ENCODE measurements at places on chromosomes 3 and 15.

DNA sequence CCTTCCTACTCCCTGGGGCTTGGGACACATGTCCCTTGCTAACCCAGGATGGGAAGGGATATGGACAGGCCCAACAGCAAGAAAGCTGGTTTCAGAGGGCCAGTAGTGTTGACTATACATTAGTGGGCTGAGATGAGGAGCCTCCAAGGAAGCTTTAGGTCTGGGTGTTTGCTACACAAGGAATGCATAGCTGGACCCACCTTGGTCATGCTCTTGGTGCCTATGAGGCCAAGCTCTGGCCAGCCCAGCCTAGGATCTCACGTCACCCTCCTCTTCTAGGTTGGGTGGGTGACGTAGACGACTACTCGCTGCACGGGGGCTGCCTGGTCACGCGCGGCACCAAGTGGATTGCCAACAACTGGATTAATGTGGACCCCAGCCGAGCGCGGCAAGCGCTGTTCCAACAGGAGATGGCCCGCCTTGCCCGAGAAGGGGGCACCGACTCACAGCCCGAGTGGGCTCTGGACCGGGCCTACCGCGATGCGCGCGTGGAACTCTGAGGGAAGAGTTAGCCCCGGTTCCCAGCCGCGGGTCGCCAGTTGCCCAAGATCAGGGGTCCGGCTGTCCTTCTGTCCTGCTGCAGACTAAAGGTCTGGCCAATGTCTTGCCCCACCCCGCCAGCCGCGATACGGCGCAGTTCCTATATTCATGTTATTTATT is 653 bp upstream of the WDR6 start:
- DNase-seq = no peak

DNA sequence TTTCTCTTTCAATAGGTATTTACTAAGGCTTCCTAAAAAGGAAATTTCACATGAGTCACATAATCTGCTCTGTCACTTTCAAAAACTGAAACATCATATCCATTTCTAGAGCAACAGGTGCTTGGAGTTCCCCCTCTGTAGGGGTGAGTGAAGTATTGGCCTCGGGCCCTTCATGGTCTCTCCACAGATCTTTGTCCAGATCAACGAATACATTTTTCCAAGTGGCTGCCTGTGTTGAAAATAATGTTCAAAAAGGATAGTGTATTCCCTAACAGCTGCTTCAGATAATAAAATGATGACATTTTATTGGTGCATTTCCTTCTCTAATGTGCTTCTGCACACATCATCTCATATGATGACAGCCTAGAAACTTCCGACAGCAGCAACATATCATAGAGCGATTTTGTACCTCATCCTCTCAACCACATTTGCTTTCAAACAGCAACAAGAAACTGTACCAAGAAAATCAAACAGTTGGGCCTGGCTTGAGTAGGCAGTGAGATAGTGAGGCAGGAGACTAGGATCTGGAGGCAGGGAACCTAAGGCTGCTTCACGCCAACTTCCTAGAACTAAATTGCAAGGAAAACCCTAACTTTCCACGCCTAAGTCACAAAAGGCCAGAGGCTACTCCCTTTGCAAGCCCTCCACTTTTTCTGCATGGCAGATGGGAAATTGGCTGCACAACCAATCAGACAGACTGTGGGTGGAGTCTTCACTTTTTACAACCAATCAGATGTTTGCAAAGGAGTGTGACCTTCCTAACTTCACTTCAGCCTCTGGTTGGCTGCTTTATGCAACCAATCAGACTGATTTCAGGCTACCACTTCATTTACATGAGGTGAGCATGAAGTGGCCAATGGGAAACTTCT is 340.2 kb downstream of the LRRC3B start:
- no peak for DNase-seq

DNA sequence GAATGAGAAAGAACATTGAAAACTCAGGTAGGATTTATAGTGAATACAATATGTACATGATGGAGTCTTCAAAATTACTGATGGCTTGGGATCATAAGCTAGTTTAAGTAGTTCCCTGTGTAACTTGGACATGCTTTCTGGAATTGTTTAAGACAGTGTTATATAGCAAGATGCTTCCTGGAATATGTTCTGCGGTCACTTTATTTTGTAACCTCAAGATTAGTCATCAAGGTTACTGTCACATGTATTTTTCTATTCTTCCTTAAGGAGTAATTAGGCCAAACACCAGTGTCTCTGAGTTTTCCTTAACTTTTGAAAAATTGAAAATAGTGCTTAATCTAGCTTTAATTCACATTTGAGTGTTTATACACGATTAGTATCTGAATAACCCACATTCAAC is 760.3 kb upstream of the ARRDC4 start:
- no peak for DNase-seq

DNA sequence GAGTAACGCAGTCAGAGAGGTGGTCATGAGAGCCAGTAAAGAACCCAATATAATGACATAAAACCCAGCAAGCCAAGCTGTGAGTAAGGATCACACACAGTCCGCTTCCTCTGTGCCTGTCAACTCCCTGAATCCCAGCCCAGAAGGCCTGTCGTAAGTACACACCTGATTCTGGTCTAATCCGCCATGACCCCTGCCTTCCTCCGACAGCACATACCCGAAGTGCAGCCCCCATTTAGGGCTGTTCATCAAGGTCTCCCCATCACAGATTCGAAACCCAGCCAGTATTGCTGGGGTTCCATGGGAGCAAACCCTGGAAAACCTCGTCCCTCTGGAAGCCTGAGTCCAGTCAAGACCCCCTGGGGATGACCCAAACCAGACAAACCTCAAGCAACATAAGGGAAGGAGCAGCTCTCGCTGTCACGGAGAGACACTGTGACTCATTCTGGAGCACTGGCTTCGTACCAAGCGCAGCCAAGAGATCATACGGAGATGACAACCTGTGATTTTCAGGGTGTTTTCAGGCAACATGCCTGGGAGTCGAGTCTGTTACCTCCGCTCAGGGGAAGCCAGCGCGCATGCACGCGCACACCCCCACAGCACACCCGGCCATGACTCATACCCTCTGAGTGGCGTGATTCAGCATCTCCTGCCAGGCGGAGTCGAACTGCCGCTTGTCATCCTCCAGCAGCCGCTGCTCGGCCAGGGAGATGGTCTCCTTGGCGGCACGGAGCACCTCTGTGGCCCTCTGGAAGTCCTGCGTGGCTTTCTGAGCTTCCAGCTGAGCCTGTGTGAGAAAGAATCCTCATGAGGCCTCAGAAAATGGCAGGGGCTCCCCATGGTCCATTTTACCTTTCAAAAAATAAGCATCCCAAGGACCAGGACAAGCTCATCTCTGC is 63.0 kb downstream of the SH3BP5 start:
- peak; percentile 86 for DNase-seq

- no peak for DNase-seq
These were observed 1.4 kb upstream of the ACAD9 start for GRCh38 chr3:128878011-128878457.

Data from stimulated activated CD8-positive, alpha-beta memory T cell treated with anti-CD3 and anti-CD28 coated beads, Interleukin-7, amount 100 ng/mL, for 4 hours (primary cell).